T follicular helper cell (primary cell): ENCODE measurements at places on chromosomes 6 and 20.

DNA sequence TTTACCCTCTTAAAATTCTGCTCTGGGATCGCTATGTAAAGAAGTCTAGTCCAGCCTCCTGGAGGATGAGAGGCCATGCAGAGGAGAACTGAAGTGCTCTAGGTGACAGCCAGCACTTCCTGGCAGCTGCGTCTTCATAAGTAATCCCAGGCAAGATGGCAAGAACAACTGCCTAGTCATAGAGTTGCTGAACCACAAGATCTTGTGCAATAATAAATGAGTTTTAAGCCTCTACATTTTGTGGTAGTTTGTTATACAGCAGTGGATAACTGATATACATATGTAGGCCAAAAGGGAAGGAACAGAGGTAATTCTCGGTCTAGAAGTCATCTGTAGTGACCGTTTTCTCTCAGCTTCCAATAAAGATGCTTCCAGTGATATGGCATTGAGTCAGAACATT lies 103.8 kb upstream of the FLRT3 start:
- DNase-seq = no peak

GRCh38 chr6:8200255-8200654 lies 97.9 kb upstream of the EEF1E1 start:
- DNase-seq = no peak

DNA sequence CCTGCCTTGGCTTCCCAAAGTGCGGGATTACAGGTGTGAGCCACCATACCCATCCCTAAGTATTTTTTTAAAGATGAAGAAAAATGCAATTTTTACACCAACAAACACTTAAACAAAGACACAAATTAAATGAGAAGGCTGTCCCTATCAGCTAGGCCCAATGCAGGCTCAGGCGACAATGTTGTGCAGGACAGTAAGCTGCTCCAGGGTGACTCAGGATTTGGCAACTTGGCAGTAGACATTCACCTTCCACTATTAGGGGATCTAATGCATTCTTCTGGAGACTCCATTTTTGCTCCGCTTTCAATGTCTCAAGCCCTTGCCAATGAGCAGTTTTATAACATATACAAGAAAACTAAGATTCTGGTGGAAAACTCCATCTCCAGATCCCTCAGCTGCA lies 19.7 kb downstream of the NDRG3 start:
- DNase-seq = no peak

GRCh38 chr20:4866429-4866828 lies 134.9 kb downstream of the SLC23A2 start:
- no peak for DNase-seq

- DNase-seq = no peak
Observed at GRCh38 chr6:160750276-160750689, 48.2 kb downstream of the PLG start.

GRCh38 chr20:59135093-59135492 lies 28.5 kb upstream of the ZNF831 start:
- no peak for DNase-seq

DNA sequence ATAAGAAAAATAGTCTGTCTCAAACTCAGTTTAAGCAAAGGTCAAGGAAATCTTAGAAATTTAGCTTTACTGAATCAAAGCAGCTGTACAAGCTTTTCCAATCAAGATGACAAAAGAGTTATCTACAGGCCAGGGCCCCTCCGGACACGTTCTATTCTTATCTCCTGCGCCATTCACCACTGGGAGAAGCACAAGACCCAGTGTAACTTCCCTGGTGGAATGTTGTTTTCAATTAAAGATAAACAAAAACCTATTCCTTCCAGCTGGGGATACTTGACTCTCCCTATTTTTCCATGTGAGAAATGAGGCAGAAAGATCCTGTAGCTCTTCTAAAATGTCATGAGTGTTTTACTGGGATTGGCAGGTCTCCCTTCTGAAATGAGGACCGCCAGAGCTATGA lies 123.3 kb downstream of the TBX18 start:
- no peak for DNase-seq

DNA sequence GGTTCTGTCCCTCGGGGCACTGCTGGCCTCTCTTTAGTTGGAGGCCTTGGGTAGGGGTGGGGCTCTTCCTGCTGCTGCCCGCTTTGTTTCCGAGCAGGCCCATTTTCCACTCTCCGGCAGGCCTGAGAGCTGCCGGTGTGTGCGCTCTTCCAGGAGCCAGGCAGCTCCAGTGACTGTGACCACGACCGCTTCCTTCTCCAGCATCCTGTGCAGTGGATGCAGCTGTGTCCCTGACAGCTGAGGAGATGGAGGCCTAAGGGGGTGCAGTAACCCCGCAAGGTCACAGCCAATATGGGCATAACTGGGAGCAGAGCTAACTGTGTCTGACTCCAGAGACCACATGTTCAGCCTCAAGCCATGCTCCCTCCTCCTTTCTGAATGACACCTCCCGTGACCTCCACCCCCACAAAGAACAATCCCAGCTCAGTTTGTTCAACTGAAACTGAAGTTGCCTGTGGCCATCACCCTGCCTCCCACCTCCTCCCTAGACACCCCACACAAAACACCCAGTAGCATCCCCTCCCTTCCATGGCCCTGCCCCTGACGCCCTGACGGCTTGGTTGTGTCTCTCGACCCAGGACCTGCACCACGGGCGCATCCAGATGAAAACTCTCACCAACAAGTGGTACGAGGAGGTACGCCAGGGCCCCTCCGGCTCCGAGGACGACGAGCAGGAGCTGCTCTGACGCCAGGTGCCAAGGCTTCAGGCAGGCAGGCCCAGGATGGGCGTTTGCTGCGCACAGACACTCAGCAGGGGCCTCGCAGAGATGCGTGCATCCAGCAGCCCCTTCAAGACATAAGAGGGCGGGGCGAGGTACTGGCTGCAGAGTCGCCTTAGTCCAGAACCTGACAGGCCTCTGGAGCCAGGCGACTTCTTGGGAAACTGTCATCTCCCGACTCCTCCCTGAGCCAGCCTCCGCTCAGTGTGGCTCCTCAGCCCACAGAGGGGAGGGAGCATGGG lies 27.8 kb downstream of the SPATA2 start:
- DNase-seq = no peak

DNA sequence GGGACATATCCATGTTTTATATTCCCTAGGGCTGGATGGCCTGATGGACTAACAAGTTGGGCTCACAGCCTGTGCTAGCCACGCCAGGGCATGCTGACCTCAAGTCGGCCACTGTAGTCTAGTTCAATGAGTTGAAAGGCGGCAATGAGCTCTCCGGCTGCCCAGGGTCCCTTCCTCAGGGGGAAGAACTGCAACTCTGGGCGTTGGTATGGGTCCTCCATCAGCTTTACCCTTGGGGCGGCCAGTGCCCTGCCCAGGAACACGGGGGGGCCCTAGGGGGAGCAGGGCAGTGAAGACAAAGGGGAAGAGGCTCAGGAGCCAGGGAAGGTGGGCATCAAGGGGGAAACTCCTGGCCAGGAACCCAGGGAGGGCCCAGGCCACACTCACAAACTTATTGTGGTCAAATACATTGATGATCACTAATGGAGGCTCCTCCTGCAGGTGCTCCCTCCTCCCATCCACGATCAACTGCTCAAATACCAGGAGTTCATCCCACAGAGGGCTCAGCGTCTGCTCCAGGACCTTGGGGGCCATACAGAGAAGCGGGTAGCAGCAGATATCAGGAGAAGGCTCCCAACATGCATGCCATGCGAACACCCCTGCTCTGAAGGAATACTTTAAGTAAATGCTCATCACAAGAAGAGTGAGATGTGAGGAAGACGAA lies 32.8 kb upstream of the SPAG4 start:
- no peak for DNase-seq

DNA sequence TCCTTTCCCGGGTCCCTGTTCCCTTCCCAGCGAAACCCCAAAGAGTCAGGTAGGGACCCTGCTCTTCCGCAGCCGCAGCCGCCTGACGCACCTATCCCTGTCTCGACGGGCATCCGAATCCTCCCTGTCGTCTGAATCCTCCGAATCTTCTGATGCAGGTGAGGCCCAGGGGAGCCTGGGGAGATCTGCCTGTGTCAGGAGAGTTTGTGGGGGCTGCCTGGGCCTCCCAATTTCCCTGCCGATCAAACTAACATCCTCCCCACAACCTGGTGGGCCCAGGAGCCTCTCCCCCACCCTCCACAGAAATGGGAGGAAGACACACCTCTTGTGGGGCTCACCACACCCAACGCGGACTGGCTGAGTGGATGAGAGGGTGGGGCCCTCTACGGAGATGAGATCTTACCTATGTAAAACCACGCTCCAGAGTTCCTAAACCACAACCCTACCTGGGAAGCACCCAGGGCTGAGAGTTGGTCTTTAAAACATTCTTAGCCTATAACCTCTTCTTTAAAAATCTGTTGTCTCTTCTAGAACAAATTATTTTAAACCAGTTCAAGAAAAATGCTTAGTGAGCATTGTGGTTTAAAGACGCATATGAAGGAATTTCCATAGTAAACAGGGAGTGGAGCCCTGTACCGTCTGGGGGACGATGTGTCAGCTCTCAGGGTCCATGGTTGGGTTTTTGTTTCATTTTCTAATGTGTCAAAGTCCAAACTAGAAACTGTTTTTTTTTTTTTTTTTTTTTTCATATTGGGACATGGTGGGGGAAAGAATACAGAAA lies 1.7 kb downstream of the CDC25B start:
- no peak for DNase-seq

- DNase-seq = no peak
Observed at GRCh38 chr6:141666187-141666586, 466.5 kb upstream of the GJE1 start.

GRCh38 chr6:32703347-32703746 lies 36.9 kb upstream of the HLA-DQB1 start:
- no peak for DNase-seq

GRCh38 chr6:90151576-90152422 lies 144.8 kb downstream of the BACH2 start:
- no peak for DNase-seq

DNA sequence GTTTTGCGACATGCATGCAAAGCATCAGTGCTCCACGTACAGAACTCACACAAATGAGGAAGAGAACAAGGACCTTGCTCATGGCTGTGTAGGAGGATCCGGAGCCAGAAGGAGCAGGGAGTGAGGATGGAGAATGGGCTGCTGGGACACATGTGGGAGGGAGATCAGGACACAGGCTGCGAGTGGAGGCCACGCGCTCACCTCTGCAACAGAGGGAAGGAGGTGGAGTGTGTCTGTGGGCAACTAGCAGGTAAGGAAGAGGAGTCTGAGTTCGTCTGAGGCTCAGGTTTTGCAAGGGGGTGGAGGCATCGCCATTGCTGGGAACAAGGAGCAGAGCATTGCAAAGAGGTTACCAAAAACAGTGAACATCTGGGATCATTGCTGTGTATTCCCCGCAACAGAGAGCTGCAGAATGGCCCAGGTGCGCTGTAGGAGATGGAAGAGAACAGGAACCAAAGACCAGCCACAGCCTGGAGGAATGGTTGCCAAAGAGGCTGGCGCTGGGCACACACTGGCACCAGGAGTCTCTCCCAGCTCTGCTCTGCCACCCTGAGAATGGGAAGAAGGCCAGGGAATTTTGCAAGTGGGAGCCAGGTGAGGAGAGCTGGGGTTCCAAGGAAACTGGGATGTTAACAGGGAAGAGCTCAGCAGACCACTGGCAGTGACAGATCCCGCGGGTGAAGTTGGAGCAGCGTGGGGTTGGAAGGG lies 90.0 kb upstream of the RPS6KA2 start:
- no peak for DNase-seq

DNA sequence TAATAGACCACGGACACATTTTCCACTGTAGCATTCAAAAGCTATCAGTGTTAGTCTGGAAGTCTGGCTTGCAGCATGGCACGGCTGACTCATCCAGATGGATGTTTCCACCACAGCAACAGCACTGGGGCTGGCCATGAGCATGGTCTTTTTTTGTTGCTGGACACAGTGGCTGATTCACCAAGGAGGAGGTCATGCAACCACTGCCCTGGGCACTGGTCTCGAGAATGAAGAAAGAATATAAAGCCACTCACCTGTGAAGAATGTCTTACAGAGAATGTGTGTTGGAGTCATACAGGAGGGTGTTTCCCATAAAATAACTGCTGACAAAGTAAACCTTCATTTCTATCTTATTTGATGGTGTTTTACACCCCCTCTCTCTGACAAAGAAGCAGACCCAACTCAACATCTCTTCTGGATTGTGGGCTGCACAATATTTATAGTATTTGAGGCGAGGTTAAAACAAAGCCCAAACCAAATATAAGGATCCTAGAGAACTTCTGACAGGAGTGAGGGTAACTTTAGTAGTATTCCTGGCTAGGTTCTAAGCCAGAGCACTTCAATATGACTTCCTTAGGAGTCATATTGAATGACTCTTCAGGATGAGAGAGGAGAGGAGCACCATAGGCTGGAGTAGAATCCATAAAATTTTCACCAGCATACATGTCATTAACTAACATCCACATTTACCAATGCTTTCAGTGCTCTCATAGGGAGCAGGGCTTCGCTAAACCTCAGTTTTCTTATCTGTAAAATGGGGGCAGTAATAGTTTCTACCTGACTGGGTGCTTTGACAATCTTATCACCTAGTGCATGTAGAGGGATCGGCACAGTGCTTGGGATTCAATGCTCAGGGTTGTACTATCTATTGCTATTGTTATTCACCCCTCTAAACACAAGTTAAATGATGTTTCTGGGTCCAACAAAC lies 121.4 kb downstream of the KIF13A start:
- no peak for DNase-seq

- DNase-seq = no peak
Observed at GRCh38 chr6:135941275-135942025, 89.9 kb downstream of the PDE7B start.

DNA sequence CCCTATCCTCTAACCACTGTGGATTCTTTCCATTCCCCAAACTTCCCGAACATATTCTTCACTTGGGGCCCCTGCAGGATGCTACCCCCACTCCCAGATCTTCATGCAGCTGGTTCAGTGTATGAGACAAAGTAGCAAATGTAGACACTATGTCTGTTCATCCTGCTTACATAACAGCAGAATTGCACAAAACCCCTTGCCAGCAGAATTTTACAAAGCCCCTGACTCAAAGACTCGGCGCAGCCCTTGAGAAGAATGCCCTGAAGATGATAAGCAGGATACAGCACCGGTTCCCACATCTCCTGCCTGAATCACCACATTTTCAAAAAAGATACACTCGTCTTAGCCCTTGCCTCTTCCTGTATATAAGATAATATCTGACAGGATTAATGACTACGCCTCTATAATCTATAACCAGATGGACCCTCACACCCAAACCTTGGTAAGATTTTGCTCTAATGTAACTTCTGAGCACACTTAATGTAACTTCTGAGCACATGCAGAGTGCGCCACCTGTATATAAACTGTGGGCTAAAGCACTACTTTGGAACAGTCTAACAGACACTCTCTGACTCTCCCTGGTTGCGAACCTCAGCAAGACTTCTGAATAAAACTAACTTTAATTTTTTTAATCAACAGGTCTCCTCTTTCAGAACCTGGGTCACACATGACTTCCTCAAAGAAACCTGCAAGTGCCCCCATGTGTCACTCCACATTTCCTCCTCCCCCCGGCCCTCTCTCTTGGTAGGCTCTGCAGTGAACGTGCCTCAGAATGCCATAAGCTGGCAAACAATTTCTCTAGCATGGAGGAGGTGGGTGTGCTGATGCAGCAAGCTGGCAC lies 28.7 kb downstream of the RALGAPA2 start:
- no peak for DNase-seq

DNA sequence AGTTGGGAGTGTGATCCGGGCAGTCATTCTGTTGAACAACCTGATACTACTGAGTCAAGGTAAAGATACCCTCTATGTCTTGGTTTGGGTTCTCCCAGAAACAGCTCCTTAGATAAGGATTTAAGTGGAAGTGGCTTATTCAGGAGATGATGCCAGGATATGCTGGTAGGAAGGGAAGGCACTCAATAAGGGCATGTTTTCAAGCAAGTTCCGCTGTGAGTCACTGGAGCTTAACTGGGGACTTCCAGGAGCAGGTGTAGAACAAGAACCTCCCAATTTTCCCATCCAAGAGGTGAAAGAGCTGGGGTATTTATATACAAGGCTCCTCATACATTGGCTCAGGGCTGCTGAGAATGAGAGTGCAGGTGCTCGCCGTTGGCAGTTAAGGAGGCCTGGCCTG lies 218.6 kb downstream of the AKAP7 start:
- no peak for DNase-seq
